ENCODE measurements at places on chromosomes 11 and 22.

DNA sequence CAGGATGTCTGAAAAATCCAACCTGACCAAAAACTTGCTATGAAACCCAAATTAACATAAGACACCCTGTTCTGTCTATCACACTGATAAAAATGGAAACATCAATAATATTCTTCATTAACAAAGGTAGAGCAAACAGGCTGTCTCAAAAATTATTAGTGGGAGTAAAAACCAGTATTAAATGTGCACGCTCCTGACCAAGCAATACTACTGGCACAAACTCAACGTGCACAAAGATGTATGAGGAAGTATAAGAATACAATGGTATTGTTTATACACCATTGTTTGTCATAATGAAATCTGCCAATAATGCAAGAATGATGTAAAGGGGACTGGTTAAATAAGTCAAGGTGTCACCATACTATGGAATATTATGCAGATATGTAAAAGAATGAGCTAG is 288.5 kb downstream of the MN1 start:
- DNase-seq = no peak

DNA sequence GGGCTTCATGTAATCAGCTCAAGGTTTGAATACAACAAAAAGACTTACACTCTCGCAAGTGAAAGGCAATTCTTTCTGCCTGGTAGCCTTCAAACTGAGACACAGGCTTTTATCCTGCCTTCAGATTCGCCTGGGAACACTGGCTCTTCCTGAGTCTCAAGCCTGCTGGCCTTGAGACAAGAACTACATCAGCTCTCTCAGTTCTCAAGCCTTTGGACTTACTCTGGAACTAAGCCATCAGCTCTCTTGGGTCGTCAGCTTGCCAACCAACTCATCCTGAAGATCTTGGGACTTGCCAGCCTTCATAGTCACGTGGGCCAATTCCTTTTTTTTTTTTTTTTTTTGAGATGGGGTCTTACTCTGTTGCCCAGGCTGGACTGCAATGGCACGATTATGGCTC is 35.7 kb upstream of the LRRC10B start:
- no peak for DNase-seq

- no peak for DNase-seq
These were observed 728.2 kb upstream of the ANO5 start for GRCh38 chr11:21464601-21465193.

GRCh38 chr11:69909561-69910518 is 90.6 kb upstream of the FGF3 start:
- no peak for DNase-seq

GRCh38 chr11:93907901-93908300 is 57.5 kb upstream of the VSTM5 start:
- DNase-seq = no peak

GRCh38 chr11:123072332-123072761 is 10.4 kb upstream of the HSPA8 start:
- DNase-seq = no peak

DNA sequence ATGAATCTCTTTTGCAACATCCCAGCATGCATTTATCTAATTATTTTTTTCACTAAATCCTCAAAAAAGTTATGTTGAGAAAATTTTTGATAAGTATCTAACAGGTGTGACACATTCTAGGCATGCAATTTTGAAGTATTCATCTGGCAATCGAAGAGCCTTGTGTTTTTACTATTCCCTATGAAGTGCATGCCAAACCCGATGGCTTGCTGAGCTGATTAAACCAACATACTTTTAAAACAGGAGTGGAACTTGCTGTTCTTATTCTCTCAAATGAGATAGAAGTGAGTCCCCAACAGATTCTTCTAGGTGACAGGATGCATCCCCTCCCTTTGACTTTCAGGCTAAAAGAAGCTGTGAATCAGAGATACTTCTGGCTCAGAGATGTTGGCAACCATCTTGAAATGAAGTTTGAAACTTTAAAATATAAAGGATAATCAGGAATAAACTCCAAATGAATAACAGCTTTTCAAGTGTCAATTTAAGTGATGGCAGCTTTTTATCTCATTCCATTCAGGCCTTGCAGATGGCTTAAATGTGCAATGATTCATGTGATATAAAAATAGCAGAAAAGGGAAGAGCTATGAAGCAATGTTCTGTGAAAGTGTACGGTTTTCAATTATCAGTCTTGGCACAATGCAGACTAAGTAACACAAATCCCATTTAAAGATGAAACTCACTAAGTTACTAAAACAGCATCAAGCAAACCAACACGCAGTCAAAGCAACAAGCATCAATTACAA is 67.7 kb downstream of the APOL5 start:
- peak; percentile 27 for DNase-seq

DNA sequence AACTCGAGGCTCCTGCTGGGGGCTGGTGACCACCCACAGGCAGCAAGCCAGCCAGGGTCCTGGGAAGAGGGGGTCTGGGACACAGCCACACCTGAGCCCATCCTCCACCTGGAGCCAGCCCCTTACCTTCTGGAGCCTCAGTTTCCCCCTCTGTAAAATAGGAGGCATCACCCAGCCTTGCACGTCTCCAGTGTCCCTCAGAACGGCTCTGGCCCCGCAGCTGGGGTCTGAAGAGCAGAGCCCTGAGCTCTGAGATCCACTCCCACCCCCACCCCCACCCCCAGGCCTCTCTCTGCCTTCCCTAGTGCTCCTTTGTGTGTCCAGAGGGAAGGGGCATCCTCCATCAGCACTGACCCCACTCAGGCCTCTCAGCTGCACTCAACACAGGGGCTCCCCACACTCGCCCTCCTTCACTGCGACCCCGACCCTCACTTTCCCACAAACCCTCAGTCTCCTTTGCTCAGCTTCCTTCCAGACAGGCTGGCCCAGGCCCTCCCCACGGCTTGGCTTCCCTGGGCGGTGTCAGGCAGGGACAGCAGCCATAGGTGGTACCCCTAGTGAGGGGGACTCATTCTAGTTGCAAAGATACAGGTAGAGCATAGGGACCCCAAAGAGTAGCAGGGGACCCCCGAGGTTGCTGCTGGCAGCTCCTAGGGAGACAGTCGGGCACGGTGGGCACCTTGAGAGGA is 33.3 kb upstream of the KCNQ1OT1 start:
- no peak for DNase-seq

- no peak for DNase-seq
These were observed 1108.7 kb downstream of the BRD1 start for GRCh38 chr22:48718818-48719500.

- DNase-seq = peak; percentile 42
These were observed 41.7 kb upstream of the NUP160 start for GRCh38 chr11:47889714-47890441.

DNA sequence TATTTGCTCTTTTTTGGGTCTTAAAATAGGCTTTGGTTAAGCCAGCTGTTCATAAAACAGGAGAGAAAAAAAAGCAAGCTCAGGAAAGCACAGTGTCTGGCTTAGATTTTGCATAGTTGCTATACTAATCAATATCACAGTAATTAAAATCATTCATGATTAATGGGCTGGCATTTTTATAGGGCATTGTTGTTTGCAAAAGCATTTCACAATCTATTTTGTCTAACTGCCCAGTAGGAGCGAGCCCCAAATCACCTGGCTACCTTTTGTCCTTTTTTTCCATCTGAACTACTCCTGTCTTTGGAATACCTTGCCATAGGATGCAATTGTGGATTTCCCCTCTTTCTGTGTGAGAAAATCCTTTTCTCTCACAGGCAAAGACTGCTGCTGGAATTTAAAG is 619.8 kb downstream of the JRKL start:
- DNase-seq = no peak

DNA sequence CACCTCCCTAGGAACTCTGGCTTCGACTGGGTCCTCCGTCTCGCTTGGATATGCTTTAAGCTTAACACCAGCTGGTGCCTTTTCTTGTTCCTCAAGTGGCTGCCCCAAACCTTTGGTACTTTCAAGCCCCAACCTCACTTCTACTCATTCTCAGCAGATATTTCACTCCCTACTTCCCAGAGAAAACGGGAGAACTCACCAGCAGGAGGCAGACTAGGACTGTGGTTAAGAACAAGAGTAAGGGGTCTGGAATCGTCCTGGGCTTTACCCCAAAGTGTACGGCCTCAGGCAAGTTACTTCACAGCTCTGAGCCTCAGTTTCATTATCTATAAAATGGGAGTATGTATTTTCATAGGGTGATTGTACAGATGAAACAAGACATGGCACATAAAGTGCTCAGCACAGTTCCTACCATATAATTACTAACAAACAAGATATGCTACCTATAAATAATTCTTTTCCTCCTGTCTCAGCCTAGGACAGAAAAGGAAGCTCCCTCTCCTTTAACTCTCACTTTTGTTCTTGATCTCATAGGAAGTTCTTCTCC is 37.8 kb downstream of the PAMR1 start:
- DNase-seq = peak; percentile 22

GRCh38 chr22:34858066-34858465 is 207.9 kb upstream of the ISX start:
- no peak for DNase-seq

DNA sequence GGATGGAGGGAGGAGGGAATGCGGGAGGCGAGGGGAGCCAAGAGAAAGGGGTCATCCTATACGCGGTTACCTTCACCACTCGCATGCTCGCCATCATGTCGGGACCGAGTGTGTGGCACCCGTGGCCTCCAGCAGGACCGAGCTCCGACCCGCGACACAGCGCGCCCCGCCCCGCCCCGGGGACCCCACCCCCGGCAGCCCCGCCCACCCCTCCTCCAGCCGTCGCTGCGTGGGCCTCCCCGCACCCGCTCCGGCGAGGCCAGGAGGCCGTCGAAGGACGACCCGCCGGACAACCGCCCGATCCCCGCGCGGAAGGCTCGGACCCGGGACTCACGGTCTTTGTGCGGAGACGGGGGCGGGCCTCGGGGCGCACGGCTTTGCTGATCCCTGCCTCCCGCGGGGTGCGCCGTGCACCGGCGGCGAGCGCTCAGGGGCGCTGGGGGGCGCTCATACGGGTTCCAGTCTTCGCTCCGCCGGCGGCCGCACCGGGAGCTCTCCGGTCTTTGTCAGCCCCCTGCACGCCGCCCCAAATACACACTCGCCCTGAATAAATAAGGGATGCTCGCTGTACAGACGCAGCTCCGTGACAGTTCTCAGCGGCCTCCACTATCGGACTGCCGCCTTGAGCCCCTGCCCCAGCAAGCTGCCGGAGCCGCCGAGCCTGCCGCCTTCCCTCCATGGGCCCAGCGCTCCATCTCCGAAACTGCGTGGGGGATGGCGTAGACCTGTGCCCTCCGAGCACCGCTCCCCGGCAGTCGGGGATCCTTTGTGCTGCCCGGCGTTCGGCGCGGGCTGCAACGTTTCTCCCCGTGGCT is at the start of gene UBE2L6:
TSS of gene UBE2L6 (minus strand) at position 158 of the 815 bp plus-strand sequence. CDS start at position 97, 61 bp downstream.
- peak; percentile 26 for DNase-seq

GRCh38 chr11:44566952-44567875 is 1.8 kb downstream of the CD82 start:
- DNase-seq = no peak

- peak; percentile 7 for DNase-seq
These were observed 26.5 kb upstream of the CADM1 start for GRCh38 chr11:115530752-115531151.

GRCh38 chr22:29072193-29072978 is 449 bp upstream of the KREMEN1 start:
- DNase-seq = peak; percentile 72

GRCh38 chr22:22771696-22772377 is 115.8 kb upstream of the IGLL5 start:
- no peak for DNase-seq

DNA sequence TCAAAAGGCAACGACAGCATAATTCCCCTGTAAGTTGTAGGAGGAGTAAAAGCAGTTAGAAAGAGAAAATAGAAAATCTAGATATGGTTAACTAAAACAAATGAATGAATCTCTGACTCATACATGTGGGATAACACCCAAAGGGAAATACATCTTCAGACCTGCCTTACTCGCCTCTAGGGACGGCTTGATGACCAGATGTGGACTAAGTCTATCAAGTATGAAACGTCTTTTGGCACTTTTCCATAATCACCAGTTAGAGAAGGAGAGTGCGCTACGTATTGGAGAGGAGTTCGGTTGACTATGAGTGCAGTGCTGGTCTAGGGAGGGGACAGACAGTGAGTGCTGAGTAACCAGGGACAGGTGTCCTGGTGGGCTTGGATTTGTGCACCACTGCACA is 459.9 kb downstream of the OPCML start:
- DNase-seq = no peak

DNA sequence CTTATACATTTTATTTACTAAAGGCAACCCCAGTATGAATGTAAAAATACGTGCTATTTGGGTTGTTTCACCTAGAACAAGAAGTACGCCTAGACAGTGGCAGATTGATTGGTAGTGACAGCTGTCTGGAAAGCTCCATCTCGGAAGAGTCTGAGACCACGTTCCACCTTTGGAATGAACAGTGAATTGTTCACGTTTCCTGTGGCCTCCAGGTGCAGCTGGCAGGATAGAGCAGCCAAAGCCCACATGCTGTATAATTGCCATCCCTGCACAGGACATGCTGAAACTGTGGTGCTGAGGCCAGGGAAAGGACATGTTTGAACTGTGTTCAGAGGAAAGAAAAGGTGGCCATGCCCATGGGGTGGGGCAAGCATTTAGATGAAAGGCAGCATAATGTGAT is 218.7 kb upstream of the MTNR1B start:
- no peak for DNase-seq

- DNase-seq = no peak
These were observed 96.2 kb upstream of the NTM start for GRCh38 chr11:131274233-131274632.

DNA sequence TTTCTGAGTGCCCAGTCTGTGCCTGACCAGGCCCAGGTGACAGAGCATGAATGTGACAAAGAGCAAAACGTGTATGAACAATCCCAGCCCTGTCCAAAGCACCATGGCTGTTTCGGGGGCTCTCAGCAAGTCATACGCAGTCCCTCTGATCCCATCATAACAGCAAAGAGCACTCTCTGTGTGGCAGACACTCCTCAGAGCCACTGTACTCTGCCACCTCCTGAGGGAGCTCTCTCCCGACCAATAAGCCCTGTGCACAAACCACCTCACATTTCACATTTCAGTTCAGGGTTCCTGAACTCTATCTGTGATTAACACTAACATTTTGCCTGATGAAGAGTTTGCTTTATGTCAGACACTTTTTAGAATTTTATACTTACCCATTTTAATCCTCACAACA is 6.6 kb downstream of the DGCR2 start:
- DNase-seq = no peak

DNA sequence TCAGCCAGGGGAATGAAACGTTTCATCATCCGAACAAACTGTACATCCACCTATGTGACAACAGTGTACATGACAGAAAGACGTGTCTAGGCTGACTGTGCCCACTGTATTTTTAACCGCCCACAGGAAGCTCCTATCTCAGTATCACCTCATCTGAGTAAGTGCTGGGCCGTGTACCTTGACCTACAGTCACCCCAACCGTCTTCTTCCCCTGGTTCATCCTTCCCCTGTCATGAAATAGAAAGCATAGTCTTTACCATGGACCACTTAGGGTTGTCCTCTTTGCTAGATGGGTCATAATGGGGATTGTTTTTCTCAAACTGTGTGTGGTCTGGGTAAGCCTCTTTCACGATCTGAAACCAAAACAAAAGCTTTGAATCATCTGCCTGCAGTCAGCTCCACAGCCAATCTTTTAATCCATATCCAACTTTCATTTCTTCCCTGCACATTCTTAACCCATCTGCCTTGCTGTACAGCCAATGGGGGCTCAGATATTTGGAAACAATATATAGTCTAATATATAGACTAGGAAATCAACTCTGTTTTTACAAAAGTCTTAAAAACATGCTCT is 4.2 kb downstream of the THYN1 start:
- DNase-seq = no peak

GRCh38 chr11:128437136-128437535 is 150.2 kb downstream of the ETS1 start:
- no peak for DNase-seq
